Activated T-helper 1 cell treated with anti-CD3 and anti-CD28 coated beads, Interleukin-12 subunit alpha, Interleukin-12 subunit beta, Interleukin-2, Interleukin-4 antibody, amounts not matched to agents 30 ng/mL and 10 ng/mL and 1 ng/mL, durations not matched to agents 14 hours and 24 hours and 36 hours (primary cell): ENCODE measurements at places on chromosomes 11 and 22.
A peak's percentile ranks its signal among the peaks of the same experiment; 100 is the strongest.

GRCh38 chr11:37171451-37171850 is 573.4 kb upstream of the RAG2 start:
- no peaks in the 10 kb centered on the region for H3K27me3 ChIP-seq
- H3K4me1 ChIP-seq: no peaks in the 10 kb centered on the region
- H3K4me3 ChIP-seq: no peak overlapping the region

GRCh38 chr22:29726106-29726505 is 6.3 kb downstream of the CABP7 start:
- no peak overlapping the region for H3K27ac ChIP-seq
- no peaks in the 10 kb centered on the region for H3K36me3 ChIP-seq
- peaks cover 11% of the 10 kb centered on the region for H3K27me3 ChIP-seq
- H3K4me3 ChIP-seq: no peak overlapping the region
- no peak for DNase-seq

DNA sequence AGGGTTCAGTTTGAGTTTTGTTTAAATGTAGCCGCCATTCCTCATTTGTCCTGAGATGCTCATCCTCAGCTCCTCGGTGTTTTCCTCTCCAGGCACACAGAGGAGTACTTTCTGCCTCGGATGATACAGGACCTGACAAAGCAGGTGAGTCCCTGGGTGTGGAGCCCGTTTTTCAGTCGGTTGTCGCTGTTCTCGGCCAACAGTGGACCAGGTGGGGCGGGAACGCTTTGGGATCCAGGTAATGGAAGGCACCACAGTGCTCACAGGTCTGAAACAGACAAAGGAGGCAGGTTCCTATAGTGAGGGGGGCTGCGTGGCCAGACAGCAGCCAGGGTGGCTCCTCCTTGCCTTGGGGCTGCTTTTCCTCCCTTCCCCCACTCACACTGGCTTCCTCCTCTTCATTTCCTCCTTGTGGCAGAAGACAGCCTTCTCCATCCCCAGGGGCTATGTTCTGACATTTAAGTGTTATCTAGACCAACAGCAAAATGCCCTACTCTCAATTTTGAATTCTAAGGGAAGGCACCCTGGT is 19.4 kb downstream of the NADSYN1 start:
- H3K4me3 ChIP-seq: no peak overlapping the region
- H3K27ac ChIP-seq: no peak overlapping the region
- H3K36me3 ChIP-seq: peaks cover 19% of the 10 kb centered on the region
- no peak for DNase-seq
- no peaks in the 10 kb centered on the region for H3K4me1 ChIP-seq
- H3K27me3 ChIP-seq: no peaks in the 10 kb centered on the region

DNA sequence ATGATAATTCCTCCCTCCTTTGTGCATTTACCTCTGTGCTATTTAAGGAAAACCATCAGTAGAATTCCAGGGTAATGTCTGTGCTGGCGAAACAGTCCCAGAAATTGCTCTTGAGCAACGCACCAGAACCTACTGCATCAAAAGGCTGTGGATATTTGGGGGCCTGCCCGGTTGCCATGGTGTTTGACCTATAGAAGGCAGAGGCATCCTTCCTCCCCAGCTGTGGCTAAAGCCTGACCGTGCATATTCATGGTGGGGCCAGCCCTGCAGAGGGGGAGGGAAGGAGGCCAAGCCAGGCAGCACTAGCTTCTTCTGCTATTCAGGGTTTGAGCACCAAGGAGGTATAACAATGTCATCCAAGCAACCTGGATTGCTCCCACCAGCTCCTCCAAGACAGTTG is 215.0 kb upstream of the E2F8 start:
- H3K27ac ChIP-seq: no peak overlapping the region
- no peaks in the 10 kb centered on the region for H3K36me3 ChIP-seq
- DNase-seq: no peak
- H3K4me3 ChIP-seq: no peak overlapping the region
- H3K27me3 ChIP-seq: peaks cover 3% of the 10 kb centered on the region

GRCh38 chr22:41847300-41847699 is 14.4 kb downstream of the SREBF2 start:
- peak overlapping the region; percentile 69 for H3K27ac ChIP-seq
- no peaks in the 10 kb centered on the region for H3K27me3 ChIP-seq
- H3K4me1 ChIP-seq: peaks cover 50% of the 10 kb centered on the region
- H3K4me3 ChIP-seq: no peak overlapping the region
- DNase-seq: no peak

- H3K27ac ChIP-seq: no peak overlapping the region
- peaks cover 33% of the 10 kb centered on the region for H3K27me3 ChIP-seq
- H3K4me1 ChIP-seq: no peaks in the 10 kb centered on the region
- no peak for DNase-seq
- peak overlapping the region; percentile 10 for H3K4me3 ChIP-seq
These were observed 1.7 kb downstream of the BRSK2 start for GRCh38 chr11:1391165-1392075.

DNA sequence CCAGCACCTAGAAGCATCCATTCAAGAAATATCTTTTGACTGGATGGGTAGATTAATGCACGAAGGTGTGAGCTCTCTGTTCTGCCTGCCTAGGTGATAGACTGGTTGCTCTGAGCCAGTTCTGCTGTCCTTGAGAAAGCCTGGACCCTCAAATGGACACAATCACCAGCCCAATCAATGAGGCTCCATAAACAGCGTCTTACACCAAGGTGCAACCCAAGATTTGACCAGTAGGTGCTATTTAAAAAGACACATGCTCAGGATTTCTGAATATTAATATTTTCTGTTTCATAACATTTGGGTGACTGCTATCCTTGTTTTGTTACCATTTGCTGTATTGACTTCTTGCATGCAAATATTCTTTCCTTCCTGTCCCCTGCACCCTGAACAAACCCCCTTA is 39.0 kb downstream of the PAMR1 start:
- no peak overlapping the region for H3K4me3 ChIP-seq
- H3K27me3 ChIP-seq: peaks cover 20% of the 10 kb centered on the region
- no peaks in the 10 kb centered on the region for H3K4me1 ChIP-seq
- H3K36me3 ChIP-seq: no peaks in the 10 kb centered on the region
- H3K27ac ChIP-seq: no peak overlapping the region

GRCh38 chr11:2404735-2405196 is 4.2 kb downstream of the TSSC4 start:
- no peak overlapping the region for H3K27ac ChIP-seq
- no peaks in the 10 kb centered on the region for H3K27me3 ChIP-seq
- DNase-seq: no peak
- H3K4me3 ChIP-seq: no peak overlapping the region
- H3K36me3 ChIP-seq: peaks cover 6% of the 10 kb centered on the region

GRCh38 chr11:96126917-96127595 is 203.1 kb upstream of the MTMR2 start:
- peaks cover 6% of the 10 kb centered on the region for H3K36me3 ChIP-seq
- H3K27ac ChIP-seq: peak overlapping the region; percentile 53
- no peaks in the 10 kb centered on the region for H3K27me3 ChIP-seq
- H3K4me1 ChIP-seq: peaks cover 32% of the 10 kb centered on the region
- no peak overlapping the region for H3K4me3 ChIP-seq

- H3K4me1 ChIP-seq: peaks cover 11% of the 10 kb centered on the region
- peaks cover 36% of the 10 kb centered on the region for H3K27me3 ChIP-seq
- no peak overlapping the region for H3K4me3 ChIP-seq
- DNase-seq: no peak
These were observed 4.1 kb upstream of the RAB3IL1 start for GRCh38 chr11:61921446-61921845.

DNA sequence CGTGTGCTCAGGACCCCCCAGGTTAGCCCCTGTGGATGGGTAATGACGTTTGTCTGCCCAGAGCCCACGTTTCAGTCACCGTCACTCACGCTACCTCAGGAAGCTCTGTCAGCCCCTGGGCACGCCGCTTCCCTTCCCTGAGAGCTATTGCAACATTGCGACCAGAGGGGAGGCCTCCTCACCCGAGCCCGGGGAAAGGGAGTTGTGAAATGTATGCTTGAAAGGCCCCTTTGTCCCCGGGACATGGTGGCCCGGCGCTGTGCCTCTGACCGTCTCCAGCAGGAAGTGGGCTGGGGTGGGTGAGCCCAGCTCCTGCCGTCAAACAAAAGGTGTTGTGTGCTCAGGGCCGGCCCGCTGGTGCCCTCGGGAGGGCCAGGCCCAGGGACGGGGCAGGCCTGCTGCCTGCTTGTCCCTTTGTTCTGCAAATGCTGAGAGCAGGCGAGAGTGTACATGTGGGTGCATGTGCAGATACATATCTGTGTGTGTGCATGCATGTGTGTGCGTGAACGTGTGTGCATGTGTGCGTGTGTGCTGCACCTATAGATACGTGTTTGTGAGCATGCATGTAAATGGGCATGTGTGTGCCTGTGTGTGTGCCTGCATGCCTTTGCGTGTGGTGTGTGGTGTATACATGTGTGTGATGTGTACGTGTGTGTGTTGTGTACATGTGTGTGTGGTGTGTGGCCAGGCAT is 1125.0 kb downstream of the BRD1 start:
- no peaks in the 10 kb centered on the region for H3K36me3 ChIP-seq
- DNase-seq: no peak
- no peak overlapping the region for H3K4me3 ChIP-seq
- no peaks in the 10 kb centered on the region for H3K27me3 ChIP-seq

- peaks cover 8% of the 10 kb centered on the region for H3K36me3 ChIP-seq
- H3K27me3 ChIP-seq: no peaks in the 10 kb centered on the region
- no peaks in the 10 kb centered on the region for H3K4me1 ChIP-seq
- H3K4me3 ChIP-seq: no peak overlapping the region
- no peak for DNase-seq
These were observed 58.1 kb downstream of the LRP5 start for GRCh38 chr11:68370211-68371111.

DNA sequence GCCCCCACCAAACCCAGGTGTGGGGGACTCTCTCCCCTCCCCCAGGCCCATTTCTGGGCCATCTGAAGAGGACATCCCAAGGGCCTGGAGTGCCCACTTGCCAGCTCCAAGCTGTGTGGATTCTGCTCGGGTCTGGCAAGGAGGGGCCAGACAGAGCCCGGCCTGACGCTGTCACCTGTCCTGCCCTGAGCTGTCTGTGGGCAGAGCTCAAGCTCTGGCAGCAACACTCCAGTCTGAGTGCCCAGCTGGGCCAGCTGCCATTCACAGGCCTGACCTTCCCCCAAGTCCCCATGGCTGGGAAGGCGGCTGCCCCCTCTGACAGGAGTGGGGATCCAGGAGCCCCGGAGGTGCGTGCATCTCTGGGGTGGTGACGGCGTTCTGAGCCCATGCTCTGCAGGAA is 6.2 kb upstream of the PIM3 start:
- H3K4me1 ChIP-seq: peaks cover 11% of the 10 kb centered on the region
- H3K4me3 ChIP-seq: no peak overlapping the region
- no peak for DNase-seq
- H3K27me3 ChIP-seq: no peaks in the 10 kb centered on the region
- no peak overlapping the region for H3K27ac ChIP-seq

DNA sequence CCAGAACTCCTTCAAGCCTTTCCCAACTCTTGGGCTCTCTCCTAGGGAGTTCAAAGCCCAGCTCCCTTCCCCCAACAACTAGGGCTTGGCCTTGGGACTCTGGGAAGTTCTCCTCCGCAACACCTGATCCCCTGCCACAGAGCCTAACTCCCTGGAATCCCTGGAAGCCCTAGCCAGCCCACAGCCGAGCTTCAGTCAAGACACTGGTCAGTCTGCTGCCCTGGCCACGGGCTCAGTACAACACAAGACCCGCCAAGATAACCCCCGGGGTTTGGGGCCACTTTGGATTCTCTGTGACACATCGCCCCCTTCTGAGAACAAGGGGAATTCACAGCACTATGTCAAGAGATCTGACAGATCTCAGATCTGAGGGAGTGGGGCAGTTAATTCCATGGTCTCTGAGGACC is 58.3 kb downstream of the SLC22A12 start:
- no peaks in the 10 kb centered on the region for H3K36me3 ChIP-seq
- no peak for DNase-seq
- no peaks in the 10 kb centered on the region for H3K4me1 ChIP-seq
- H3K27me3 ChIP-seq: peaks cover 42% of the 10 kb centered on the region

DNA sequence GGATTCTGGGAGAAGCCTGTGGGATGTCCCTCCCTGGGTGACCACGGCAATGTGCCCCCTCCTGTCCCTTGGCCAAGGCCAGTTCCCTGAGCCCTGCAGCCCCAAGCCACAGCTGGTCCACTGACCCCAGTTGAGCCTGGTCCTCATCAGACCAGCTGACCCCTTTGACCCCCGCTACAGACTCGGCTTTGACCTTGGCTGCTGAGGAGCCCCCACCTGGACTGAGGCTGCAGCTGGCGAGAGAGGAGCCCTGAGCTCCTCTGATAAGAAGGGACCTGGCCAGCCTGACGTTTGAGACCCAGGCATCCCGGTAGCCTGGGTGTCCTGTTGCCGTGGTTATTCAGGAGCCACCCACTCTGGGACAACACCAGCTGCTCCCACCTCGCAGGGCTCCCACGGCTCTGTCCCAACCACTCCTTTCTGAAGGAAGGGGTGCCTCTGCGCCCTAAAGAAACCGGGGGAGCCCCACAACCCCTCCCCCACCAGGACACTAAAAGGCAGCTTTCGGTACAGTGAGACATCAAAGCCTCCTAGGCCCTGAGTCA is 3.0 kb downstream of the ASCL2 start:
- no peak overlapping the region for H3K4me3 ChIP-seq
- H3K27me3 ChIP-seq: peaks cover 15% of the 10 kb centered on the region
- H3K36me3 ChIP-seq: no peaks in the 10 kb centered on the region
- no peak for DNase-seq

GRCh38 chr11:61863548-61864081 is 27.7 kb downstream of the FADS3 start:
- DNase-seq: no peak
- no peak overlapping the region for H3K27ac ChIP-seq
- no peaks in the 10 kb centered on the region for H3K27me3 ChIP-seq
- peaks cover 39% of the 10 kb centered on the region for H3K36me3 ChIP-seq

DNA sequence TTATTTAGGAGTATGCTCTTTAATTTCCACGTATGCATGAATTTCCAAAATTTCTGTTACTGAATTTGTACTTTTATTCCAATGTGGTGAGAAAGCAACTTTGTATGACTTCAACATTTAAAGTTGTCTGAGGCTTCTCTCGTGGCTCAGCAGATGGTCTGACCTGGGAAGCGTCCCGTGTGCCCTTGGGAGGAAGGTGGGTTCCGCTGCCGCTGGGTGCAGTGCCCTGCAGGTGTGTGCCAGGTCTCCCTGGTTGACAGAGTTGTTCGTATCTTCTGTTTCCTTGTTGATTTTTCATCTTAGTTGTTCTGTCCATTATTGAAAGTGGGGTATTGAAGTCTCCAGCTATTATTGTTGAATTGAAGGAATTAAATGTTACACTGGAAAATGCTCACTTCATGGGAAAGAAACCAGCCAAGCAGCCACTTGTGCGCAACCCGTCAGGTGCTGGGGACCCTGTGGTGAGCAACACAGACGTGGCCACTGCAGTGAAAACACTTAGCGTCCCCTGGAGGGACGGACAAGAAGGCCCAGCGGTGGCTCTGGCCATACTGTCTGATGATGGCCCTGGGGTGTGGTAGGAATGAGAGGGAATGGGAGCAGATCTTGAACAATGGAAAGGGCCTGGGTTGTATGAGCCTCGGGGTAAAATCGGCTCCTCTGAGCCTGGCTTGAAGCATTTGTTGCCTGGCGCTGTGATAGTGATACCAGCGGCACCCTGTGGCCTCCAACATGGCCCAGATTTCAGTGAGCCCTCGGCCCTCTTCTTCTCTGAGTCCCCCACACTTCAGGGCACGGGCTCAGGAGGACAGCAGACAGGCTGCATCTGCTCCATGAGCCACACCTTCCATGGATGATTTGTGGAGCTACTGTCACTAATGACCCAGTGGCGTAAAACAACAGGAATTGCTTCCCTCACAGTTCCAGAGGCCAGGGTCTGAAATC is 31.5 kb upstream of the KRTAP5-7 start:
- peak overlapping the region; percentile 57 for H3K27ac ChIP-seq
- no peak overlapping the region for H3K4me3 ChIP-seq
- no peaks in the 10 kb centered on the region for H3K27me3 ChIP-seq
- H3K4me1 ChIP-seq: peaks cover 12% of the 10 kb centered on the region
- H3K36me3 ChIP-seq: peaks cover 62% of the 10 kb centered on the region

- no peak for DNase-seq
- H3K36me3 ChIP-seq: peaks cover 32% of the 10 kb centered on the region
- no peaks in the 10 kb centered on the region for H3K27me3 ChIP-seq
- H3K4me1 ChIP-seq: peaks cover 12% of the 10 kb centered on the region
These were observed 15.2 kb downstream of the FCHSD2 start for GRCh38 chr11:73126804-73127480.
